ENCODE measurements at places on chromosomes 1 and 21. TPM values are rescaled to one million over a fixed set of nuclear protein-coding genes. Genes with fewer than 3 reads are reported as not detected.

The DYNLT5 gene
- not detected for total RNA-seq

The CCDC185 gene
- total RNA-seq: not detected

The FAM151A gene
- not detected for total RNA-seq

The LCE3D gene
- total RNA-seq: not detected

The FAM3B gene
- total RNA-seq: not detected

The DRAXIN gene
- total RNA-seq: 0.12 TPM

The NGF gene
- total RNA-seq: not detected

The FASLG gene
- total RNA-seq: 3.9 TPM

The WNT9A gene
- total RNA-seq: not detected

DNA sequence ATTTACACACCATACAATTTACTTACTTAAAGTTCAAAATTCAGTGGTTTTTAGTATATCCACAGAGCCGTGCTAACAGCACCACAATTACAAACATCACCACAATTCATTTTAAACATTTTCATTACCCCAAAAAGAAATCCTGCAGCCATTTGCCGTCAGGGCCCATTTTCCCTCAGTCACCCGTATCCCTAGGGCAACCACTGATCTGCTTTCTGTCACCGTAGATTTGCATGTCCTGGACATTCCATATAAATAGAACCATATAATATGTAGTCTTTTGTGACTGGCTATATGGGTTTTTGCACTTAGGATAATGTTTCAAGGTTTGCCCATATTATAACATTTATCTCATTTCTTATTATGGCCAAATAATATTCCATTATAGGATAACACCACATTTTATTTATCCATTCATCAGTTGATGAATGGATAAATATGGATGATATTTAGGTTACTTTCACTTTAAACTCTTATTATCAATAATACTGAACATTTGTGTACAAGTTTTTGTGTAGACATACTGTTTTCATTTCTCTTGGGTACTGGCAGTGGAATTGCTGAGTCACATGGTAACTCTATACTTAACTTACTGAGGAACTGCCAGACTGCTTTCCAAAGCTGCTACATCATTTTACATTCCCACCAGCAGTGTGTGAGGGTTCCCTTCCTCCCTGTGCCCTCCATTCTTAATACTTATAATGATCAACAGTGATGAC lies 68.9 kb downstream of the ST3GAL3 start:
- H3K4me1 ChIP-seq: peaks cover 17% of the 10 kb centered on the region
- no peak for DNase-seq
- H3K4me3 ChIP-seq: no peak overlapping the region
- H3K36me3 ChIP-seq: peaks cover 24% of the 10 kb centered on the region

GRCh38 chr1:32464716-32465577 lies at the start of gene ZBTB8B:
Gene ZBTB8B (plus strand): TSS chr1:32465072. CDS start chr1:32470625, 5,553 bp downstream.
- no peaks in the 10 kb centered on the region for H3K36me3 ChIP-seq
- H3K4me3 ChIP-seq: peak within 1 kb of the TSS; percentile 92
- H3K27ac ChIP-seq: no peak within 1 kb of the TSS
- DNase-seq: peak; percentile 59

DNA sequence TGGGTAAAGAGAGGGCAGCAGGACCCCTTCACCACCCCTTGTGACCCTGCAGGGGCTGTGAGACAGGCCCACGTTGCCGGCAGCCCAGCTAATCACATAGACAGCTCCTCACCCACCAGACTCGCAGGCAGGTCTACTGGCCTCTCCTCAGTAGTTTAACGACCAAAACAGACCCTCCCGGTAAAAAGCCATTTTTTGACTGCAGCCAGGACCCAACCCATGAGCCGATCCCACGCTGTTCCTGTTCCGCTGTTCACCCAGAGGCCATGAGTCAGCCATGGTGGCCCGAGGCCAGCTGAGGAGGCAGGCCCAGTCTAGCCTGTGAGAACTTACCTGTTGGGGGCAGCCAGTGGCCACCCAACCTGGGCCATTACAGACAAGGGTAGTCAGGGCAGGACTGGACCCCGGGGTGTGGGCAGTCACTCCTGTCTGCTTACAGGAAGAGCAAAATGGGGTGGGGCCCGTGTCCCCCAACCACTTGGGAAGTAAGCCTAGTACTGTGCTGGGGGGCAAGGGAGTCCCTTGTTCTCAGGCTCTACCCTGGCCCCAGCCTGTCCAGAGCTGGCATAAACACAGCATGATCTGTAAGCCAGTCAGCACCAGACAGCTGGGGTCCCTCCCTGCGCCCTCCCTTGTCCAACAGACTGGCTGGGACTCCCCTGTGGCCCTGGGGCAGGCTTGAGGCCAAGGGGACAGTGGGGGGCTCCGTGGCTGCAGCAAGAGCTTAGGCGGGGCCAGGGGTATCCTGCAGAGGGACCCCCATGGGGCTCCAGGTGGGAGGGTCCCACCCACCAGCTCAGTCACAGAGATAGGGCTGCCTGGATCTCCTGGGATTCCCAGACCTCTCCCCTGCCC lies 61.9 kb downstream of the WNT9A start:
- H3K36me3 ChIP-seq: no peaks in the 10 kb centered on the region
- no peak for DNase-seq
- H3K4me1 ChIP-seq: peaks cover 12% of the 10 kb centered on the region
- no peaks in the 10 kb centered on the region for H3K27me3 ChIP-seq

DNA sequence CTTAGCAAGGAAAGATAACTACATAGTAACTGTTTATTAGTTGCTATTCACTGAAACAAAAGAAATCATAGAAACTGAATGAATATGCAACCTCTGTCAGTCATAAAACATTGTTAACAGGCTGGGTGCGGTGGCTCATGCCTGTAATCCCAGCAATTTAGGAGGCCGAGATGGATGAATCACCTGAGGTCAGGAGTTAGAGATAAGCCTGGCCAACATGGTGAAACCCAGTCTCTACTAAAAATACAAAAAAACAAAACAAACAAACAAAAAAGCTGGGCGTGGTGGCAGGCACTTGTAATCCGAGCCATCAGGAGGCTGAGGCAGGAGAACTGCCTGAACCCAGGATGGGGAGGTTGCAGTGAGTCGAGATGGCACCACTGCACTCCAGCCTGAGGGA lies 44.1 kb downstream of the CRB1 start:
- DNase-seq: no peak
- H3K4me1 ChIP-seq: no peaks in the 10 kb centered on the region
- no peaks in the 10 kb centered on the region for H3K27me3 ChIP-seq
- H3K4me3 ChIP-seq: no peak overlapping the region
- no peak overlapping the region for H3K27ac ChIP-seq
- no peaks in the 10 kb centered on the region for H3K36me3 ChIP-seq

DNA sequence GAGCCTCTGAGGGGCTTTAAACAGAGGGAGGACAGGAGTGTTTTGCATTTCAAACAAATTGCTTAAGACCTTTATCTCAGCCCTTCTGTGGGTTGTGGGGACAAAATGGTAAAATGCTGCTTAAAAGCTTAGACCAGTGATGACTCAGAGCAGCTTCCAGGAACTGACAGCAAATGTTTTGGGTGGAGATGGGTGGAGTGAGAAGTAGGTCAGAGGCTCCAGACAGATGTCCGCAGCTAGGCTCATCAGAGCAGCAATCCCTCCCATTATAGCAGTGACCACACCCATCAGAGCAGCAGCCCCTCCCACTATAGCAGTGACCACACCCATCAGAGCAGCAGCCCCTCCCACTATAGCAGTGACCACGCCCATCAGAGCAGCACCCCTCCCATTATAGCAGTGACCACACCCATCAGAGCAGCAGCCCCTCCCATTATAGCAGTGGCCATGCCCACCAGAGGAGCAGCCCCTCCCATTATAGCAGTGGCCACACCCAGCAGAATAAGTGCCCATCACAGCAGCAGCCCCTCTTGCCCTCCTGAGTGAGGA lies 532.2 kb downstream of the MATN1 start:
- DNase-seq: peak; percentile 37
- H3K4me3 ChIP-seq: no peak overlapping the region
- peaks cover 8% of the 10 kb centered on the region for H3K4me1 ChIP-seq

- peak overlapping the region; percentile 17 for H3K27ac ChIP-seq
- H3K4me1 ChIP-seq: no peaks in the 10 kb centered on the region
- H3K36me3 ChIP-seq: no peaks in the 10 kb centered on the region
- H3K27me3 ChIP-seq: no peaks in the 10 kb centered on the region
- no peak overlapping the region for H3K4me3 ChIP-seq
- peak; percentile 4 for DNase-seq
These were observed 115.5 kb upstream of the NCAM2 start for GRCh38 chr21:20882462-20883407.

- no peak overlapping the region for H3K4me3 ChIP-seq
- H3K4me1 ChIP-seq: peaks cover 5% of the 10 kb centered on the region
- DNase-seq: no peak
- no peaks in the 10 kb centered on the region for H3K36me3 ChIP-seq
These were observed 26.9 kb downstream of the CDK18 start for GRCh38 chr1:205531191-205532025.

GRCh38 chr1:56821462-56821797 lies 2.2 kb upstream of the FYB2 start:
- DNase-seq: no peak
- H3K4me3 ChIP-seq: no peak overlapping the region
- H3K4me1 ChIP-seq: peaks cover 9% of the 10 kb centered on the region

DNA sequence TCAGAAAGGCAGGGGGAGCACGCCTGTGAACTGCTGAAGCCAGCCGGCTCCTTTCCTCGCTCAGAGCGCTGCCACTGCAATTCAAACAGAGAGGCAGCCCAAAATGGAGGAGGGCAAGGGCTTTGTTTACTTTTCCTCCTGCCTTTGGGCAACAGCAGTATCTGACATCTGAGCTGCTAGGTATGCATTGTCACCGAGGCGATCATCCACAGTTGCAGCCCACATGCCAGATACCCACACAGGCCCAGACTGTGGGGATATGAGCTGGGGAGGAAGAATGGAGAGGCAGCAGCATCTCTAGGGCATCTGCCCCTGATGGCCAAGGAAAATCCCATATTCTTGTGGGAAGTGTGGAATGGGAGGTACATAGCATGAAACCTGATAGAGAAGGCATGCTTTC lies 357.1 kb downstream of the BARHL2 start:
- H3K27me3 ChIP-seq: no peaks in the 10 kb centered on the region
- no peak overlapping the region for H3K4me3 ChIP-seq
- H3K36me3 ChIP-seq: no peaks in the 10 kb centered on the region
- H3K27ac ChIP-seq: no peak overlapping the region
- H3K4me1 ChIP-seq: no peaks in the 10 kb centered on the region
- DNase-seq: no peak

- H3K4me3 ChIP-seq: no peak overlapping the region
- no peak overlapping the region for H3K27ac ChIP-seq
- DNase-seq: no peak
- no peaks in the 10 kb centered on the region for H3K4me1 ChIP-seq
These were observed 178.9 kb downstream of the MIS18A start for GRCh38 chr21:32099812-32100416.

GRCh38 chr1:33260439-33260838 lies 4.1 kb downstream of the ZNF362 start:
- peaks cover 46% of the 10 kb centered on the region for H3K4me1 ChIP-seq
- no peak for DNase-seq
- H3K36me3 ChIP-seq: peaks cover 4% of the 10 kb centered on the region
- H3K27me3 ChIP-seq: no peaks in the 10 kb centered on the region
- H3K27ac ChIP-seq: no peak overlapping the region

DNA sequence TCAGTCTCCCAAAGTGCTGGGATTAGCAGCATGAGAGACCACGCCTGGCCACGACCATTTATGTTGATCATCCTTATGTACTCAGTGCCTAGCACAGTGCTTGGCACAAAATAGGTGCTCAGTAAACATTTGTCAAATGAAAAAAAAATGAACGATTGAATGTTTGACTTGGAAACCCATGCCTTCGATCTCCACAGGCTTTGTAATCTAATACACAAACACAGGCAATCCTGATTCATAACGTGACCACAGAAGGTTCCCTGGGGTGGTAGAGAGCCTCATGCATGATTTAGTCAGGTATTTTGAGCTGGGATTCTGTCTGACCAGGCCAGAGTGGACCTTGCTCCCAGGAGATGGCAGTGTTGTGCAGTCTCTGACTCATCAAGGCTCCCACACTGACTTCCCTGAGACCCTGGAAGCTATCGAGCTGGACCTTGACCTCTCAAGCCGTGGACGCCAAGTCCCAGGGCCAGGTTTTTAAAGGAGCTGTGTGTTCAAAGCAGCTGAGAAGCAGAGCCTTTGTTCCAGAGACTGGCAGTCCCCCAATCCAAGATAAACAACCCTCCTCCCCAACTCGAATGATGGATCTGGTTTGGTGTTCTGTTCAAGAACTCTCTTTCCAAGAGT lies 81.1 kb downstream of the PGM1 start:
- H3K27me3 ChIP-seq: no peaks in the 10 kb centered on the region
- no peak for DNase-seq
- H3K27ac ChIP-seq: no peak overlapping the region
- H3K4me3 ChIP-seq: no peak overlapping the region
- H3K4me1 ChIP-seq: peaks cover 6% of the 10 kb centered on the region
- H3K36me3 ChIP-seq: no peaks in the 10 kb centered on the region

DNA sequence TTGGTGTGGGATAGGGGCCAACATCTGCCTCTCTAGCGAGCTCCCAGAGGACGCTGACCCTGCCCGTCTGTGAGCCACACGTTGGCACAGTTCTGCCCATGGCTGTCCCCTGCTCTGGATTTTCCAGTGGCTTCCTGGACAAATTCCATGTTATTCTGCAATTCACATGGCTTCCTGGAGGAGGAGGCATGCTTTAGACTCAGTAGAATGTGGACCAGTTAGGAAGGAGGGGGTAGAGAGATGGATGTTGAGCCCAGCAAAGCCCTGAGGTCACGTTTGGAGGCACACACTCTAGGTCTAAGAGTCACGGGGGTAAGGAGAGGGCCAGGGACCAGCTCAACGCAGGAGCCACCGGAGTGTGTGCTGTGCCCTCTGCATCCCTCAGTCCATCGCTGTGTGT lies 12.2 kb downstream of the COL8A2 start:
- H3K4me1 ChIP-seq: peaks cover 21% of the 10 kb centered on the region
- H3K36me3 ChIP-seq: no peaks in the 10 kb centered on the region
- no peak for DNase-seq
- H3K27me3 ChIP-seq: no peaks in the 10 kb centered on the region

DNA sequence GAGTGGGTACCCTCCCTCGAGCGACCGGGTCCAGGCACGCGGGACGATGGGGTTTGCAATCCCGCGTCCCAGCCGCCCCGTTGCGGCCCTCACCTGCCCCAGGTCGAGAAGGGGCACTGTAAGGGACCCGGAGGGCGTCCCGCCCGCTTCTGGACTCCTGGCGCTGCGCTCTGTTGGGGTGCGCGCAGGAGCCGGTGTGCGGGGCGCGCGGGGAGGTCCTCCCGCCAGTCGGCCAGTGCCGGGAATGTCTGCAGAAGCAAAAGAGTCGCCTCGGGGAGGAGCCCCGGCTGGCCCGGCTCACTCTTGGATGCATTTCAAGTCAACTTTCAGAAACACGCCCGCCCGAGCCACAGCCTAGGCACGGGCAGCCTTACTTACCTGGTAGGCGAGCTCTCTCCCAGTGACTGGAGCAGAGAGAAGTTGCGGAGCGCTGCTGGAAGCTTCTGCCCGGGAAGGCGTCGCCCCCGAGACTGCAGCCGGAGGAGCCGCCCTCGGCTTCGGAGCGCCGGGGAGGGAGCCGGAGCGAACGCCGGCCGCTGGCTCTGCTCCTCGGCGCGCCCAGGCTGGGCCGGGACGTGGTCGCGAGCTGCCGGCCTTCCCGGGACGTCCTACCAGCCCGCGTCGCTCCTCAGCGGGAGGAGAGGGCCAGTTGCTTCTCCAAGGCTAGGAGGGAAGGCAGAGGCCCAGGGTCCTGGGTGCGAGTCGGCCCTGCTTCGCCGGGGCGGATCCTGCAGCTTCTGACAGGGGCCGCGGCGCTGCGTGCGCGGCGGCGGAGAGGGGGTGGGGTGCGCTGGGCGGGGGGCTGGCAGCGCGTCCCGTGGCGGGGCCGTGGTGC lies at the start of gene LMX1A:
TSS of gene LMX1A (minus strand) at position 739 of the 835 bp plus-strand sequence. CDS start 1,156 bp downstream, outside the sequence.
- no peaks in the 10 kb centered on the region for H3K36me3 ChIP-seq
- DNase-seq: no peak
- H3K27ac ChIP-seq: no peak within 1 kb of the TSS
- H3K27me3 ChIP-seq: peaks cover 79% of the 10 kb centered on the region

Data from activated T-cell treated with anti-CD3 and anti-CD28 coated beads, Interleukin-2, amount 50 U/mL, for 72 hours (primary cell).